ENCODE measurements at places on chromosomes 7 and 10.
A peak's percentile ranks its signal among the peaks of the same experiment; 100 is the strongest.

- DNase-seq, result no peak
Measured at GRCh38 chr7:102304668-102305067, 18.0 kb downstream of the SH2B2 start.

DNA sequence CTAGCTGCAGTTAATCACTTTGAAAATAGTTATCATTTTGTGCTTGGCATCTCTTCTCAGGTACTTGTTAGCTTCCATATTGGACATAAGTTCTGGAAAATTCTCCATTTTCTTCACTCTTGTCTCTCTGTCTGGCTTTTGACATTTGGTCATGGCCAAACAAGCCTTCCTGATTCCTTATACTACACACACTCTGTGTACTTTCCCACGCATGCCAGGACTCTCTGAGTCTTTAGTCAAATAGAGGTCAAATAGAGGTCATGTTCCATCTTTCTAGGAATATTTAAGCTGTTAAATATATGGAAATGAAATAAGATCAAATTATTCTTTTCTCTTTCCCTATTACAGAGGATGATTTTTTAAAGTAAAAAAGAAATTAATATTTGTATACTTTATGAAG is 235.5 kb upstream of the PLXDC2 start:
- no peak for DNase-seq

DNA sequence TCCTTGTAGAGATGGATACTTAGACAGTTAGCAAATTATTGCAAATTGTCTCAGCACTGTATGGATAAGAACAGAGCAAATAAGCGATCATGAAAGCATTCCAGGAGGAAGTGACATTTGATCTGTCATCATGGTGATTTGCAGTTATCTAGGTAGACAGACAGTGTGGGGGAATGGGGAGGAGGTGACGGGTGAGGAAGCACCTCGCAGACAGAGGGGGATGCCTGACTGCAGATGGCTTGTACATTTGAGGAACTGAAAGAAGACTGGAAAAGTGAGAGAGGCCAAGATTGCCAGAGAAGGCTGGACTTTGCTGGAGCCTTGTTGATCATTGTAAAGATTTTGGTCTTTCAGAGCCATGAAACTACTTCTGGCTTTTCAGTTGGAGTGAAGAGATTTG is 318.2 kb upstream of the CELF2 start:
- DNase-seq, result peak; percentile 33

DNA sequence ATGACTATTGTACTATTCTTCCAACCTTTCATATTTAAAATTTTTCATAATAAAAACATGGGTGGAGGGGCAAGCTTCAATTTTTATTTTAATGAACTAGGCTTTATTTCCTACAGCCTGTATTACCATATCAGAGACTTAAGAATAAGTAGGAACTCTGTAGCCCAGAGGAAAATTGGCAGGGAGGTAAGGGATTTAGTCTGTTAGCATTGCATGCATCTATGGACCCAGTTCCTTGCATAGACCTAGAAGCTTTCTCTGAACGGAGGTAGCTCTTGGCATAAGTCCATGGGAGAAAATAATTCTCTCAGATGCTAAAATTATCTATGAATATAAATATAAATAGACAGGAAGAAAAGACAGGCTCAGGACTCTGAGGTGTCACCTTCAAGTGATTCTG is 31.4 kb upstream of the CCDC6 start:
- DNase-seq, result no peak

DNA sequence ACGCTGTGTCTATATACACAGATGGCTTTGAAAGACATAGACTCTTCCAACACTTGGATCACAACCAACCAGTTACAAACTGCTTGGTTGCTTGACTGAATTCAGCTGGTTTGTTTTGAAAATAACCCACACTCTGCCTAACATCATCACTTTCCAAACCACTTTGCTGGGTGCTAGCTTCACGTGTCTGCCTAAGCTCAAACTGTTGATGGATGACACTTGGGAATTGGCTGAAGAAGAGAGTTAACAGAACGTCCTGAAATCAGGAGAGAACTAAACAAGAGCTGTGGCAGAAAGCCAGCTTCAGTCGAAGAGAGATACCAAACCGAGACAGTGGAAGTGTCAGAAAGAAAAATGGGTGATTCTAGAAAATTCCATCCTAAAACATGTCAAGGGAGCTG is 420.8 kb upstream of the AUTS2 start:
- peak; percentile 35 for DNase-seq

GRCh38 chr10:70145166-70145665 is 1.3 kb downstream of the TYSND1 start:
- DNase-seq, result no peak

GRCh38 chr7:42770114-42770513 is 141.8 kb downstream of the C7orf25 start:
- no peak for DNase-seq

GRCh38 chr10:14584661-14585060 is 190.0 kb downstream of the FAM107B start:
- DNase-seq, result no peak

DNA sequence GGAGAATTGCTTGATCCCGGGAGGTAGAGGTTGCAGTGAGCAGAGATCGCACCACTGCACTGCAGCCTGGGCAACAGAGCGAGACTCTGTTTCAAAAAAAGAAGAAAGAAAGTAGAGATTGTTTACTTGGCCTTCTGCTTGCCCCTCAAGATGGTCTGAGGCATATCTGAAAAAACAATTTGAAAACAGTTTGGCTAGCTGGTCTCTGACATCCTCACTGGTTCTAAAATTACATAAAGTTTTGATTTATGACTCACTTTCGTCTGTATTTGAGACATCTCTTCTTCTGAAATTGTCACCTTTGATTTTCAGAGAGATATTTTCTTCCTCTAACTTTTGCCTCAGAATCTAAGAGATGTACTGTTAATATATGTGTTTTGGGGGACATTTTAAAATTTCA is 49.6 kb upstream of the HELLS start:
- no peak for DNase-seq

GRCh38 chr7:12436896-12437535 is 33.4 kb upstream of the VWDE start:
- peak; percentile 59 for DNase-seq

GRCh38 chr7:45106-46090 is 147.0 kb upstream of the FAM20C start:
- DNase-seq, result no peak

DNA sequence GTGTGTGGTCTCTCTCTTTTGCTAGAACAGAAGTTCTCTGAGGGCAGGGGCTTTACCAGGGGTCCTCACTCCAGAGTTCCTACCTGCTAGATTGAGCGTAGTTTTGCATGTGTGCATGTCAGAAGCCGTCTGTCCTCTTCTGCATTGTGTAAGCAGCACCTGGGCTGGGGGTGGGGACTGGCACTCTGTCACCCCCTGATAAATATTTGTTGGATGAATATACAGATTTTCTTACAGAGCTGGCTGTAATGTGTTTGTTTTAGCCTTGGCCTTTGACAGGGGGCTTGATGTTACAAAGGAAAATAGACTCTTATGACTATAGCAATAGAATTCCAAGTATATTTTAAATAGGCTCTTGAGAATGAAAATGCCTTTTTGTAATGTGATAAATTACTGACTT is 46.6 kb downstream of the WDR37 start:
- DNase-seq, result no peak

DNA sequence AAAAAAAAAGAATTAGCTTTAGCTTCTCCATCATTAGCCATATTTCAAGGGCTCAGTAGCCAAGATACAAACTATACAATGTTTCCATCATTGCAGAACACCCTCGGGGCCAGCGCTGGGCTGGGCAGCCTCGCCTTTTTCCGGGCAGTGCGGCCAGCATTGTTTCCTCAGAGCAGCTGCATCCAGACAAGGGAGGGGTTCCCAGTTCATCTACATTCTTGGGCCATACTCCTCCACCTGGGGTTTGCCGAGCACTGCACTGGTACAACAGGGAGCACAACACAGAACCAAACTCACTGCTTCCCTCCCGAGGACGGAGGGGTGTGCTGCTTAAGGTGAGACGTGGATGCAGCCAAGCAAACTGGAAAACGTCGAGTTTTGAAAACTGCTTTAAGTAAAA is 2.4 kb upstream of the PKD1L1 start:
- DNase-seq, result no peak

DNA sequence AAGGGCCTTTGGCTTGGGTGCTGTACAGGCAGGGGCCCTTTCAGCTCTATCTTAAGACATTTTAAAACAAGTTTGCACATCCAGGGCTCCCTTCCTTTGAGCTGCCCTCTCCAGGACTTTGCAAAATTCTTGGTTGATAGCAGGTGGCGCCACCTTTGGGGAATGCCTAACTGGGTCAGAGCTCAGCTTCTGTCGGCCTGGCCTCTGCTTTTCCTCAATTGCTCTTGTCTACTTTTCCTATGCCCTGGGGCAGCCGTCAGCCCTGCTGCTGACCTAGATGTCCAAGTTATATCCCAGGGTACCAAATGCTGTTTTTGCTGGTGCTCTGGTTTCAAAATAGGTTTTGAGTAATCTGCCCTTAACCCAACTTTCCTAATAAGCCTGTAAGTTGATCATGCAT is 65.8 kb downstream of the APBB1IP start:
- peak; percentile 20 for DNase-seq

DNA sequence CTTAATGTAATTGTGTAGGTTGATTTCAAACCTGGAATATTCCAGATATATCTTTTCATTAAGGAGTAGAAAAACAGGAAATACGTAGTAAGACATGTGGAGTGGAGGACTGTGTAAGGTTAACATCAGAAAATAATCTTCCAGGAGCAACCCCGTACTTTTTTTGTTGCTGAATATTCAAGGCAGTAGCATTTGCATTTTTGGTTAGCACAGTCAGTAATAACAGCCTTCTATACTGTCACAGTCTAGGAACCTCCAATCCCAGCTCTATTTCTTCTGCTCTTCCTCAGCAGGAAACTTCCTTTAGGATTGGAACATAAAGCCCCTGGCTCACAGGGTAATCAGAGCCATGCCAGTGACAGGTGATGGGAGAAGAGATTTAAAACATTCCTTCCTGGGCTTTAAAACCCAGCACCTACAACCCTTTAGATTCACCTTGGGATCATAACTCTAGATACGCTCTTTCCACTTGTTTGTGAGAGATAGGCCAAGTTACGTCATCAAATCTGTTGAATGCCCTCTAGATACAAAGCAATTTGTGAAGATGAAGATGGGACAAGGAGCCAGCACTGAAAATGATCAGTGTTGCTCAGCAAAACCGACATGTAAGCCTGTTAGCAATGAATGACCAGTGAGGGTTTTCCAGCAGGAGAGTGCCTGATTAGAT is 248.5 kb upstream of the NPY start:
- DNase-seq, result no peak
